Amniotic stem cell (primary cell): ENCODE measurements at places on chromosomes 3 and 15.

DNA sequence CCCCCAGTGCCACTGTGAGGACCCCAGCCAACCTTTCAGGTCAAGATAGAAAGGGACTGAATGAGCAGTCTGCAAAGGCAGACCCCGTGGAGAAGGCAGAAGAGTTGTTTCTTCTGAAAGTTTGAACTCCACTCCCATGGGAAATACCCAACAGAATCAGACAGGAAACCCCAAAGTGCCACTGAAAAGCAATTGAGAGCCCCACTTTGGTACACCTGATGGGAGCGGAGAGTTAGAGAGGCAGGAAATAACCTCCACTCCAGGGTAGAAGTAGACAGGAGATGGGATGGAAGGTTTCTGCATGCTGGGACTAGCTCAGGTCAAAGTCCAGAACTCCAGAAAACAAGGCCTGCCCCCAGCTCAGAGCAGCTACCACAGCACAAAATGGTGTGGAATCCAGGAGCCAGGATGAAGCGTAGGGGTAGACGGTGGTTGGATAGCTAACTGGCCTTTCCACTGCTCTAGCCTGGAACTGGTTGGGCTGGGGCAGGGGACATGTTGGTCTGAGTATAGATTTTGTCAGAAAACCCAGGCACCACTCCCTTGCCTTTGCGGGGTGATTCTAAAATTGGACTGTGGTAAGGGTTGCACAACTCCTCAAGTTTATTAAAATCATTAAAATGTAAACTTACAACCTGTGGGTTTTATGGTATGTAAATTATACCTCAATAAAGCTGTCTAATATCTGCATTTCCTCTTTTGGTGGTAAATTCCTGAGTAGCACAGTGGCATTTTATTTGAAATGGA is 1.9 kb upstream of the RAB43 start:
- DNase-seq, result no peak

GRCh38 chr3:43994657-43995546 is 246.8 kb upstream of the TOPAZ1 start:
- no peak for DNase-seq

GRCh38 chr3:112734736-112735350 is 93.9 kb upstream of the CCDC80 start:
- peak; percentile 13 for DNase-seq

GRCh38 chr15:87614704-87615103 is 641.8 kb downstream of the NTRK3 start:
- DNase-seq, result no peak

- no peak for DNase-seq
Measured at GRCh38 chr3:190183121-190183520, 62.4 kb upstream of the P3H2 start.

- DNase-seq, result no peak
Measured at GRCh38 chr3:156602424-156602823, 47.5 kb upstream of the SSR3 start.

DNA sequence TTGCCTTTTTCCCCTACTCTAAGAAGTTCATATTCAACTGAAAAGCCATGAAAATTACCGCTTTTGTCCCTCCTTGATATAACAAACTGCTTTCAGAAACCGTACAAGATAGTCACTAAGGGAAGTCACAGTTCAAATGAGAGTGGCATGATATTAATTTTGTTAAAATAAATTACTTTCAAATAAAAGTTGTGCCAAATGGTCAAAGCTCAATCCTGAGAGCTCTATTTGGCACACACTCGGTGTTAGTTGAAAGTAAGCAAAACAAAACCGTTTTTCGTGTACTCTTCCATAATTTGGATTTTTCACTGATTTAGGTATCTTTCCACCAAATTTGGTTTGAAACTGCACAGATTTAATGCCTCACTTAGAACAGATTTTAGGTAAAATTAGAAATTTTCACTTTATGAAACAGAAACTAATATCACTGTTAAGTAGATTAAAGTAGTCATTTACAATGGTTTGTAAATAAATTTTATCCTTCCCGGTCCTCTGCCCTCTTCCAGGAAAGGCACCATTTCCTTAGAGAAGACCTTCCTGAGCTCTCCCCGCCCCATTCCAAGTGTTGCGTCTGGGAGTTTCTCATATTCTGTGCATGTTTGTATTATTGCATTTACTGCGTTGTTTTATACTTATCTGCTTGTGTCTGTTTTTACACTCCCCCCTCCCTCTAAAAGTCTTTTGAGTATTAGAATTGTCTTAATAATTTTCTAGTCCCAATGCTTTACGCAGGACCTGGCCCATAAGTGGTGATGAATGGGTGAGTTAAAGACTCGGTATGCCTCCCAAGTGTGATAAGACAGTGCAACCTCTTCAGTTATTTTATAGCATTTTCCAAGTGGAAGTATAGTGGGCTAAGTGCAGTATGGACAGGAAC is 853 bp downstream of the TCAIM start:
- DNase-seq, result no peak

DNA sequence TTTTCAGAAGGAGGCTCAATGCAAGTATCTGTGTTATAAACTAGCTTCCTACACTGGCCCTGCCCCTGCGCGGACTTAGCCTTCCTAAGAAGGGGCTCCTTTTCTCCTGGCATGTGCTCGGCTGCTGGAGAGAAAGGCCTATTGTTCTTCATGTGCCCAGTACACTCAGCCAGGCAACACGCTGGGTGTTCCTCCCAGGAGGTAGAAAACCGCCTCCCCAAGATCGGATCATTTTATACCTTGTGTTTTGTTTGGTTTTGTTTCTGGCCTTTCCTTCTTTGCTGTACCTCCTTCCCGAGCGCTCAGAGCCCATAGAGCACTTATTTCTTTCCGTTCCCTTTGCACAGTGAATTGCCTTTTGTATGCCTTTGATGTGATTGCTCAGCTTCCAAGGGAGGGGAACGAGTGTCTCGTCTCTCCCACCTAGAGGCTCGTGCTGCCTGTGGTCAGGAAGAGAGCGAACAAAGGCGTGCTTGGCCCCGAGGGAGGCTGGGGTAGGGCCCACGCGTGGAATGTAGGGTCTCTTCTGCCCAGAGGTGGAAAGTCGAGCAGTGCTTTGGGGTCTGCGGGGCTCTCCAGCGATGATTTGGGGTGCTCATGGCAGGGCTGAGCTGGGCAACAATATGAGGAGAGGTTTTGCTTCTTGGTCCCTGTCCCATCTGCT is 30.0 kb downstream of the CCNL1 start:
- no peak for DNase-seq
